Vagina (tissue), 2 donors: ENCODE measurements at places on chromosomes 3 and 15.

- DNase-seq = no peak
Observed at GRCh38 chr15:89836267-89837133, 21.8 kb upstream of the ANPEP start.

GRCh38 chr3:192778508-192778907 lies 51.2 kb upstream of the FGF12 start:
- DNase-seq = no peak

GRCh38 chr3:171936191-171936841 lies 93.2 kb downstream of the TMEM212 start:
- DNase-seq = no peak

- DNase-seq = no peak
Observed at GRCh38 chr3:194711913-194712312, 26.2 kb downstream of the FAM43A start.

DNA sequence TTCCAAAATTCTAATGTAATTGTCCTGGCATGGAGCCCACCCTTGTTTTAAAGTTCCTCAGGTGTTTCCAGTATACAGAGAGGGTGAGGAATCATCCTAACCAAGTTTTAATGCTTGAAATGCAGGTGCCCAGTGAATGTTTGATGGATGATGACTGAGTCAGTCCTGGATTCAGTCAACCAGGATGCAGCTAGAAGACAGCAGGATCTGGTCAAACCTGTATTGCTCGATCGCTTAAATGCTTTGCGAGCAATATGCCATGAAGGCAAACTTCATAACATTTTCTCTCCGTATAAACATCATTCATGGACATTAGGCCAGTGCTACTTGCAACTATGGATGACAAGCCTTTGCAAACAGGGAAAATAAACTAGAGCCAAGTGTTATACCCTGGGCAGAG lies 591.2 kb downstream of the RSL24D1 start:
- DNase-seq = no peak

DNA sequence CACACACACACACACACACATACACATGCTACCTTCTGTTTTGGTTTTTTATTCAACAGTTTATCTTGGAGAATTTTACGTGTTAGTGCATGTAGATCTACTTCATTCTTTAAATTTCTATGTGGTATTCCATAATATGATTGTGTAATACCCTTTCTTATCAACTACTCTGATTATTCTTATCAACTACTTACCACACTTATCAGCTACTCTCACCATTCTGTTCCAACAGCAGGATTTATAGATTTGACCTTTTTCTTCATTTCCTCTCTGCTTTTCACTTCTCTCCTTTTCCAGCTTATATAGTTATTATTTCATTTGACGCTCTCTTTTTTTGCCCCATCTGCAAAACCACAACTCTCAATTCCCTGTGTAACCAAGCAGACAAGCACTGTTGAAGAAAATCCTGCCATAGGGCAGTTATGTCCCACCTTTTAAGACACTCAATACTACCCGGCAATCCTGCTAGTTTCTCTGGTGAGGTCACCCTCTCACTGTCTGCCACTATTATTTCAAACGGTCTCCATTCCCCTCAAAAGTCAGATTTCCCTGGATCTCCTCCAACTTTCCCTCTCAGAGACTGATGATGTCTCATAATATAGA lies 56.9 kb upstream of the SATB1 start:
- DNase-seq = no peak

- DNase-seq = no peak
Observed at GRCh38 chr3:58521917-58522631, 14.9 kb downstream of the ACOX2 start.

DNA sequence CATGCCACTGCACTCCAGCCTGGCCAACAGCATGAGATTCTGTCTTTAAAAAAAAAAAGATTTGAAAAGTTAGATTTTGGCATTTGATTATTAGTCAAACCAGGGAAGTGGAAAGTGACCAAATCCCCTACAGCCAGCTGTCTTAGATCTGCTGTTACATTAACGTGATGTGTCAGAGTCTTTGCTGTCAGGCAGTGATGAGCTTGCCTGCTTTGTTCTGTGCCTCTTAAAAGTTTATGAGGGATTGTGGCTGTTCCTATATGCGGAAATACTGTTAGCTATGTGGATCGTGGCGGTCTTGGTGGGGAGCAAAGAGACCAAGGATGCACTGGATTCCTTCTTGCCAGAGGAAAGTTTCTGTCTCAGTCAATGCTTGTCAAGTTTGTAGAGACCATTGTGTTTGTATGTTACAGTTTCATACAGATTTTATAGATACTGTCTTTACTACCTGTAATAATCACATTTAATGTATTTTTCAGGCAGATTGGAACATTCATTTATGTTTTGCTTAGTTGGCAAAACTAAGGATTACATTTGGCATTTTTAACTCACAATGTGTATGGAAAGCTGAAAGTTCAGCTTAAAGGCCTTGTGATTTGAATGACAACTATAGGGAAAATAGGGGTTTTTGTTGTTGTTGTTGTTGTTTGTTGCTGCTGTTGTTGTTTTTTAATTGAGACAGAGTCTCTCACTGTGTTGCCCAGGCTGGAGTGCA lies 137.4 kb downstream of the VPS8 start:
- no peak for DNase-seq

- DNase-seq = no peak
Observed at GRCh38 chr3:48475188-48475587, 28.7 kb downstream of the ATRIP start.

GRCh38 chr15:80609512-80609946 lies 85.6 kb upstream of the ABHD17C start:
- DNase-seq = peak; percentile 54

- DNase-seq = no peak
Observed at GRCh38 chr15:98751767-98752166, 103.4 kb downstream of the IGF1R start.

DNA sequence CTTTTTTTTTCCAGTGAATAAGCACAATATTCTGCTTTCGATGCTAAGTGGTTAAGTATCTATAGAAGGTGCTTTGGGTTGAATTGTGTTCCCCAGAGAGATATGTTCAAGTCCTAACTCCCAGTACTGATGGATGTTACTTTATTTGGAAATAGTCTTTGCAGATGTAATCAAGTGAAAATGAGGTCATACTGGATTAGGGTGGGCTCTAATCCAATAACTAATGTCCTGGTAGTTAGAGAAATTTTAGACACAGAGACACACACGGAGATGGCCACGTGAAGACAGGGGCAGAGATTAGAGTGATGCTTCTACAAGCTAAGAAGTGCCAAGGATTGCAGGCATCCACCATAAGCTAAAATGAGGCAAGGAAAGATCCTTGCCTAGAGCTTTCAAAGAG lies 662.3 kb downstream of the NAALADL2 start:
- DNase-seq = no peak

DNA sequence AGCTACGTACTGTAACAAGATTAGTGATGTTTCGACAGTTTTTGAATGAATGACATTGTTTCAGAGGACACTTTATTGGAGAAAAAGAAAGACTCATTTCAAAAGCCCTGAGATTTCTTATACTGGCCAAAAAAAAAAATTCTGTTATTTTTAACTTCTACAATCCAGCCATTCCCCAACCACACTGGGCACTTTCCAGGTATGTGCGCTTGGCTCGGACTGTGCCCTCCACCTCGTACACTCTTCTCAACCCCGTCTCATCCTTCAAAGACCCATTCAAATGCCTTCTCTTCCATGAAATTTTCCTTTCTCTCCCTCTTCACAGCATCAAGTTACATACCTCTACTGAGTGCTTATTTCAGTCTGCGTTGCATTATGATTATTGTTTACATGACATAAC lies 328.5 kb upstream of the SOX2 start:
- DNase-seq = no peak

DNA sequence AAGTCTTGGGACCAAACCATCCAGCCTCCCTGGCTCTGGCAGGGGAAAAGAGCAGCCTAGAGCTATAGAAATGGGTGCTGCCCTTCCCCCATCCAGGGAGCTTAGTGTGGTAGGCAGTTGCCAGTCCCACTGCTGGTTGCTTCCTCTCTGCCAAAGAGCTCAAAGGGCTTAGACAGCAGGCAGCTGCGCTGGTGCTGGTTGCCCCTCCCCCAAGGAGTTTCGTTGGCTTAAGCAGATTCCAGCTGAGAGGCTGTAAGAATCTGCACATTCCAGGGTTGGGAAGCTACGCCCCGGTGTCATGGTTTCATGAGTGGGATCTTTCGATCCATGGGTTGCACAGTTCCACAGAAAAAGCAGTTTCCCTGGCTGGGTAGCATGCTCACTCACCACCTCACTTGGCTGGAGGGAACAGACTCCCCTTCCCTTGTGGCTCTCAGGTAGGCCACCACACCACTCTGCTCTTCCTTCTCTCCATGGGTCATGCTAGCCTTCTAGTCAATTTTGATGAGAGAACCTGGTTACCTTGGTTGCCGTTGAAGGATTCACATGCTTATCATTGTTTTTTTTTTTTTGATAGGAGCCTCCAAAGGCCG lies 195.1 kb downstream of the EPHA6 start:
- DNase-seq = no peak

- DNase-seq = peak; percentile 44
Observed at GRCh38 chr3:127356381-127356780, 68.5 kb upstream of the PRR20G start.

GRCh38 chr3:5005367-5005766 lies 26.1 kb downstream of the BHLHE40 start:
- no peak for DNase-seq

- no peak for DNase-seq
Observed at GRCh38 chr3:129636082-129636481, 29.6 kb upstream of the PLXND1 start.

GRCh38 chr15:41983221-41983620 lies 10.9 kb upstream of the EHD4 start:
- peak; percentile 56 for DNase-seq

DNA sequence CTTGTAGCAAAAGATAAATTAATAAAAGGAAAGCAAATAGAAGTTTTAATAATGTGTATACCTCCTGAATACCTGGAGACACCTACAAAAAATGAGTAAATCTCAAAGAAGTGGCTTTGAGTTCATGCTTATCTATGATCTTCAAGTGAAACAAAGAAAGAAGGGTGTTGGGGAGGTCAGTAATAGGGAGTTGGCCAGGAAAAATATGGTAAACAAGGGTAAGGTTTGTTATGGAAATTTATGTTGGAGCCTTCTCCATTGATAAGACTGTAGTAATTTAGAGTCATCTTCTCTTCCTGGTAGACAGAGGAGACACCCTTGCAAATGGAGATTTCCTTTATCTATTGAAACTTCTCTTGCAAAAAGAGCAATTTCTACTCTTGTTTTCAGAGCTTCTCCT lies 6.6 kb upstream of the CCR8 start:
- DNase-seq = no peak

- DNase-seq = no peak
Observed at GRCh38 chr3:128814060-128814459, 65.4 kb upstream of the ACAD9 start.

- no peak for DNase-seq
Observed at GRCh38 chr3:197229836-197230235, 68.6 kb downstream of the DLG1 start.

DNA sequence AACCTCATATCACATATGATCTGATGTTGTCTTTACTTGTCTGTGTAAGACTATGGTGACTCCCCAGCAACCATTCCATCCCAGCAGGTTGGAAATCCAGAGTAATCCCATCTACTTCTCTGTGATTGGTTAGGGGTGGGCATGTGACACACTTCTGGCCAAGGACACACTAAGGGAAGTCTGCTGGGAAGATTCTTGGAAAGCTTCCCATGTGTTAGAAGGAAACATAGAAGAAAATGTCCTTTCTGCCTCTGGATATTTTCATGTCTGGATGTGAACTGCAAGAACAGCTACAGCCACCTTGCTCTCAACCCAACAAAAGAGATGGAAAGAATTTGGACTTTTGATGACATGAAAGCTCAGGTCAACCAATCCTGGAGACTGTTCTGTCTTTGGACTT lies 2.6 kb upstream of the UBE2Q2 start:
- DNase-seq = no peak

DNA sequence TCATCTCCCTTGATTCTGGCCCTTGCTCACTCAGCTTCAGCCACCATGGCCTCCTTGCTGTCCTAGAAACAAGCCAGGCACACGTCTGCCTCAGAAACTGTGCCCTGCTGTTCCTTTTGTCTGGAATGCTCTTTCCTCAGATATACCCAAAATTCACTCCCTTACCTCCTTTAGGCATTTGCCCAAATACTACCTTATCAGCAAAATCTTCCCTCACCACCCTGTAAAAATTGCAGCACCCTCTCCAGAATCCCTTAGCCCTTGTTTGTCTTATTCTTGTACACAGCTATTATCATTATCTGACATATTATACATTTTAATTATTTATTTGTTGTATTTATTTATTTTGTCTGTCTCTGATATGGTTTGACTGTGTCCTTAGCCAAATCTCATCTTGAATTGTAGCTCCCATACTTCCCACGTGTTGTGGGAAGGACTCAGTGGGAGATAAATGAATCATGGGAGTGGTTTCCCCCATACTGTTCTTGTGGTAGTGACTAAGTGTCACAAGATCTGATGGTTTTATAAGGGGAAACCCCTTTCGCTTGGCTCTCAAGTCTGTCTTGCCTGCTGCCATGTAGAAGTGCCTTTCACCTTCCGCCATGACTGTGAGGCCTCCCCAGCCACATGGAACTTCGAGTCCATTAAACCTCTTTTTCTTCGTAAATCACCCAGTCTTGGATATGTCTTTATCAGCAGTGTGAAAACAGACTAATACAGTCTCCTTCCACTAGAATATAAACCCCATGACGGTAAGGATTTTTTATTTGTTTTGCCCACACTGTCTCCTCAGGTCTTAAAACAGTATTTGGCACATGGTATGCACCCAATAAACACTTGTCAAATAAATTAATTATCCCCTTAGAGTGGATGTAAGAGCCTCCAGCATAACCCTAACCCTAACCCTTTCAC lies 60.0 kb upstream of the STT3B start:
- DNase-seq = no peak

GRCh38 chr3:127655641-127656040 lies 17.1 kb upstream of the ABTB1 start:
- no peak for DNase-seq

GRCh38 chr15:65856821-65857455 lies 12.4 kb upstream of the RAB11A start:
- DNase-seq = no peak

- DNase-seq = no peak
Observed at GRCh38 chr3:117137065-117137464, 427.5 kb downstream of the TUSC7 start.

DNA sequence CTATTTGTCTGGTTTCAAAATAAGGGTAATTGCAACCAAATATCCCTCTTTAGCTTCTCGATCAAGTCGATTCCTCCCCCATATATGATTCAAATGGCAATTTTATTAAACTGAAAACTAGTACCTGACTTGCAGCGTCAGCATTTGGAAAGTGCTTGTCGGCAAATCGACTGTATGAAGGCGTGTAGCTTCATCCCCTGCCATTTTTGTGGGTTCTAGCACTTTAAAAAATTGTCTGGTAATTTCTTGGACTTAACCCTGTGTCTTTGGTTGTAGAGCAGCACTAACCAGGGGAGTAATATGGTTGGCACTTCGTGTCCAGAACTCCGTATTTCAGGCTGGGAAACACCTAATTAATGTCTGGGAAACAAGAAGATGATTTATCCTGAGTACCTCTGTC lies 573 bp downstream of the MME start:
- no peak for DNase-seq

DNA sequence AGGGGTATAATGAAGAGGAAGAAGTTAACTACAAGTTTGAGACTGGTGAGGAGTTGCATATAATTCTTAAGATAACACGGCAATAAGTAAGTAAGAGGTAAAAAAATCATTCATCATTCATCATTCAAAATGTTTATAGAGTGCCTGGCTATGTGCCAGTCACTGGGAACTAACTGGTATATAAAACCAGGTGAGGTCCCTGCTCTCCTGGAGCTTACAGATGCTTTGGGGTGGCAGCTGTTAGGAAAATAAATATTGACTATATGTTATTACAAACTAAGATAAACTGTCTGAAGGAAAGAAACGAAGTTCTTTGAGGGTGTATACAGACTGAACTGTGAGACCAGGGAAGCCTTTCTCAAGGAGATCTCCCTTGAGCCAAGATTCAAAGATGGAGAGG lies 2.9 kb downstream of the CASR start:
- no peak for DNase-seq
